ENCODE measurements at places on chromosomes 4 and X.

- no peak for DNase-seq
Observed at GRCh38 chr4:86013621-86014020, 346.2 kb downstream of the MAPK10 start.

DNA sequence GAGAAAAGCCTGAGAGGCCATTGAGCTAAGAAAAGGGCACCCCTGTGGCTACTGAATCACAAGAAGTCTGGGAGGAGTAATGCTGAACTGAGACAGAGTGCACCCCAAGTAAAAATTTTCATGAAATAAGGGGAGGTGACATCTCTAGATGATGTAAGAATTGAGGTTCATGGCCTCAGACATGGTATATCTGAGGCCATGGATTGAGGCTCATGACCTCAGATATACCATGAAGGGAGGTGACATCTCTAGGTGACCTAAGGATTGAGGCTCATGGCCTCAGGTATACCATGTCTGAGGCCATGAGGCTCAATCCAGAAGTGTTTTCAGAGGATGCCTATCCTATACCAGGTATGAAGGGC is 560.9 kb downstream of the INPP4B start:
- DNase-seq = no peak

DNA sequence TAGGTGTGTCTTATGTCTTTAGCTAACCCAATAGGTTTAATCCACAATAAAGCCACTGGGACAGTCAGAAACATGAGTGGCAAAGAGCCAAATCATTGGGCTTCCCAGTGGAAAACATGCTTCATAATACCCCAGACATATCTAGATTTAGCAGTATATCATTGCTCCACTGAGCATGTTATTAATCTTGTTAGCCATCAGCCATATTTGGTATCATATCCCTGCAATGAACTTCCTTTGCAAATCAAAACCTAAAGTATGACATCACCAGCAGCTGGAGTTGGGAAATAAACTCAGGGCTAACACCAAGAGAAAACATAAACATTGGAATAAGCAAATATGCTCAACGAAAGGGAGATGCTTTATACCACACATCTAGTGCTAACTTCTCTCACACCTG is 280.8 kb upstream of the NOCT start:
- no peak for DNase-seq

DNA sequence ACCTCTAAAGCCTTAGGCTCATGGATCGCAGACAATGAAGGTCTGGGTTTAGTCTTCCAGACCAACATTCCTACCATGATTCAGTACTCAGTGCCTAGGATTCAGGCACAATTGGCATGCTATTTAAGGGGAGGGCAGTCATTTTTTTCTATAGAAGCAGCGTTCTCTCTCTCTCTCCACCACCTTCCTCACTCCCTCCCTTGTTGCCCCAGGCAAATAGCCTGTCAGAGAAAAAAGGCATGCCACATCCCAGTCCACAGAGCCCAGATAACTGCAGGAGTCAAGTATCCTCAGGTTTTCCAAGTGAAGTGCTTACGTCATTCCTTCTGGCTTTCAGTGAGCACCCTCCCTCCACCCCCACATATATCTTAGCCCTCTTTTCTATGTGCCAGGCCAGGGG is 533.0 kb downstream of the BCOR start:
- no peak for DNase-seq

DNA sequence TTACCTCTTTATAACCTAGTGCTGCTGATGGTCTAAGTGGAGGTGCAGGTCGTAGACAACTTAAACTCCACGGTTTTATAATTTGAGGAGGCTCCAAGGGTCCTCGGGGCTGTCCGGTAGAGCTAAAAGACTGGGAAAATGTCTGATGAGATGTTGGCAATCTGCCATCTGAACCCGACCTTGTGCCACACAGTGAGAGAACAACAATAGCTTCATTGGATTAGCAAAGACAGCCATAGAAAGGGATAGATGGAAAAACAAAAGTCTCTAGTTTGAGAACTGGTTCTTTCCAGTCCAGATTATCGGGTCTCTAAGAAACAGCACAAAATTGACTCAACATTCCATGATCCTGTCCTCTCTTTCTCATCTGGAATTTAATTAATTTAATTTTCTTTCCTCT is 31.6 kb downstream of the CD40LG start:
- DNase-seq = no peak

GRCh38 chrX:86237482-86237881 is 89.2 kb downstream of the DACH2 start:
- no peak for DNase-seq

GRCh38 chr4:173174594-173175012 is 6.0 kb downstream of the GALNT7 start:
- no peak for DNase-seq

GRCh38 chrX:130071611-130072344 is 38.5 kb downstream of the ELF4 start:
- no peak for DNase-seq

All from stimulated activated CD8-positive, alpha-beta memory T cell treated with anti-CD3 and anti-CD28 coated beads, Interleukin-4, amount 100 ng/mL, for 1 hour (primary cell).